ENCODE measurements at places on chromosomes 6 and 20.

DNA sequence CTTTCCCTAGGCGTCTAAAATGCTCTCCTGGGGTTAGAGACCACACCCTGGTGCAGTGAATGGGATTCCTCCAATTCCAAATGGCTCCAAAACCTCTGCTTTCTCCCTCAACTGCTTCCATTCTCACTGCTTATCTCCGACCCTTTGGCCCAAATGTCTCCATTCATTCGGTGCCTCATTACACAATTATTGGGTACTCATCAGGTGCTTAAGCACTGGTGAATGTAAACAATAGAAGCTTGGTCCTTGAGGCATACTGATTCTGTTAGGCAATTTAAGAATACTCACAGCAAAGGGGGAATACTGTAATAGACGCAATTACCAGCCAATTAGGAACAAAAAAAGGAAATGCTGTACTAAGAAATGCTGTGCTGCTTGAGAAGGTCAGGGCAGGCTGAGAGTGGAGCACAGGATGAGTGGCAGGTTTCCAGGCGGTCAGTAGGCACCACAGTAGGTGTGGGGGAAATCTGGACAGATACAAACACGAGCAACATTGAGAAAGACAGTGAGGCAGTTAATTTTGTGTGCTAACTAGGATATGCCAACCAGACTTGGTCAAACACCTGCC is 23.0 kb downstream of the GMDS start:
- no peak for DNase-seq

- no peak for DNase-seq
Measured at GRCh38 chr6:122647765-122648164, 37.6 kb downstream of the PKIB start.

GRCh38 chr6:152305672-152306071 is 331.5 kb downstream of the SYNE1 start:
- DNase-seq, result no peak

DNA sequence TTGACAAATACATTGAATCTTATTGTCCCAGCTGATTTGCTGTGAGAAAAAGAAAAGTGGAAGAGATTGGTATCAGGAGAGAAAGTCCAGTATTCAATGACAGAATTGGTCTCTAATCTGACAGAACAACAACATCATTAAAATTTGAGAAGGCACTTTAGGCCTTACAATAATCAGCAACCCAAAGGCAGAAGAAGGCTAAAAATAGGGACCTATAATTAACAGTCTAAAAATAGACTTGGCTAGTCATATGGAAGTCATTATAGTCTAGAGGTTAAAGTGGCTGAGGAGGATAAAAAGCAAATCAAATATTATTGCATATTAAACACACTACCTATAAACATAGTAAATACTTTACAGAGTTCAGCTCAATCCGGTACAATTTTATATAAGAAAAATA is 393.6 kb upstream of the JAG1 start:
- DNase-seq, result no peak

DNA sequence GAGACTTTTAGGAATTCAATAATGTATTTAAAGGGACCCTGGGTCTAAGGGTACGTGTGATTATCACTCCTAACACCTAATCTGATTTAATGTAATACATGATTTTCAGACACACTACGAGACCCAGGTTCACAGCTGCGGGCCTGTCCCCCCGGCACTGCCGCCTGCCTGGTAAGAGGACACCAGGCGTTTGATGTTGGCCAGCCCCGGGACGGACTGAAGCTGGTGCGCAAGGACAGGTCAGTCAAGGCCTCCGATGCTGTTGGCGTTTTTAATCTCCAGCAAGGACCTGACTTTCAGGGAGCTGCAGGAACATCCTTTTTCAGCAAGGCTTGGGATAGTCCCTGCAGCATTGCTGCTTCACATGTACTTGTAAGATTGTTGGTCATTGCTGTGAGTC is 58.2 kb downstream of the IGF2R start:
- no peak for DNase-seq

- no peak for DNase-seq
Measured at GRCh38 chr6:1597924-1598323, 11.8 kb upstream of the FOXC1 start.

- no peak for DNase-seq
Measured at GRCh38 chr20:51380401-51381385, 161.8 kb downstream of the NFATC2 start.

GRCh38 chr6:107764684-107765460 is 59.2 kb downstream of the SCML4 start:
- no peak for DNase-seq

DNA sequence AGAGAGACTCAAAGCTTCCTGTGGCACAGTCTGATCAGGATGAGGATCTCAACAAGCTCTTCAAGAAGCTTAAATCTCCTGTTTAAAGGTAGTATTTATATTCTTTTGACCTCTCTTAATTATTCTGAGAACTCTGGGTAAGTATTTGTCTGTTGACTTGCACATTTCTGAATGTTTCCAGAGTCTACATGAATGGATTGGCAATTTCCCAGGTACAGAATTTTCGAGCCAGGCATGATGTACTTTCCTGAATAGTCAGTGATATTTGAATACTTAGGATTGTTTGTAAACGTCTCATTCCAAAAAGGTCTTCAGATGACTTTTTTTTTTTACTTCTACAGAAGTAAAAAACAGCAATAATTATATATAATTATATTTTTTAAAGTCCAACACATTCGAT is 293.4 kb downstream of the TBC1D32 start:
- no peak for DNase-seq

GRCh38 chr6:100304575-100304974 is 160.1 kb downstream of the SIM1 start:
- DNase-seq, result no peak

- DNase-seq, result no peak
Measured at GRCh38 chr6:25732468-25733198, 21.9 kb upstream of the SLC17A4 start.

GRCh38 chr6:5478380-5478779 is 217.1 kb downstream of the FARS2 start:
- no peak for DNase-seq

- no peak for DNase-seq
Measured at GRCh38 chr20:37378785-37379598, 33.1 kb downstream of the SRC start.

DNA sequence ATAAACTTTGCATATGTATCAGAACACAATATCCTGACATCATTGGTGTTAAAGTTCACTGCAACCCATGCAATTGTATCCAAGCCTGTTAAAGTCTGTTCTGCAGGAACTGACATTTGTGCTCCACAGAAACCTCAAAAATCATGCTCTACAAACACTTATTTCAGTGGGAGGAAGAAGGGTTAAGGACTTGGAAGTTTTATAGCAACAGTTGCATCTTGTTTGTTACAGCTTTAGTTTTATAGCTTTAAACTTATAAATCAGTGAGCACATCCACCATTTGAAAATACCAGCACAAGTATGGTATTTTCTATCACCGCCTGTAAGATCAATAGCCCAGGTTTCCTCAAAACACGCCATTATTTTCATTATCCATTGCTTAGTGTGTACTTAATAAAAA is 884 bp downstream of the ECT2L start:
- DNase-seq, result no peak

- no peak for DNase-seq
Measured at GRCh38 chr6:36858407-36858981, 16.1 kb downstream of the PPIL1 start.

GRCh38 chr6:57265755-57266221 is 43.7 kb upstream of the RAB23 start:
- no peak for DNase-seq

DNA sequence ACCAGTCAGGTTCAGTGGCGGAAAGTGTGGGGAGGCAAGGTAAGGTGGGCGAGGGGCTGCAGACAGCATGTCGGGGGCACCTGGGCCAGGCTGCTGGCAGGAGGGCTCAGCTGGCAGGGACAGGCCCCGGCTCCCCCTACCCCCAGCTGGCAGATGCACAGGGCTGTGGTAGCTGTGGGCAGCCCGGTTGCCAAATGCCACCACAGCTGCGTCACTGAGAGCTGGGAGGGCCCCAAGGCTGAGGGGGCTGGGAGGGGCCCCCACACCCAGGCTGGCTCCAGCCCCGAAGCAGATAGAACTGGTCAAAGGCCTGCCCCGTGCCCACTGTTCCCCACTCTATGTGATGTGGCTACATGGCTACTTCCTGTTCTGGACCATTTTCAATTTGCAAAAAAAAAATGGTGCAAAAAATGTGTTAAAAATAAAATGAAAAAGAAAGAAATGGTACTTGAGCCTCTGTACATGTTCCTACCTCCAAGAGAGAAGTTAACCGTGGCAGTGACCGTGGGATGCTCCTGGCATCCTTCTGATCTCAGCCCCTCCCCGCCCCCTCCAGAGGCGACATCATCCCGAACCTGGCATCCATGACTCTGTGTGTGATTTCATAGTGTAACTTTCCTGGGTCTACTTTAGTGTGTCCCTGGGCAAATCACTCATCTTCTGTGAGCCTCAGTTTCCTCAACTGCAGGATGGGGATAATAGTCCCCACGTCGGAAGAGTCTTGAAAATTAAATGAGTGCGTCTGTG is 64.4 kb downstream of the UBE2V1 start:
- no peak for DNase-seq

- DNase-seq, result peak; percentile 90
Measured at GRCh38 chr6:32969685-32970412, 1.5 kb downstream of the BRD2 start.

GRCh38 chr6:9116026-9116425 is 680.7 kb upstream of the SLC35B3 start:
- DNase-seq, result no peak

DNA sequence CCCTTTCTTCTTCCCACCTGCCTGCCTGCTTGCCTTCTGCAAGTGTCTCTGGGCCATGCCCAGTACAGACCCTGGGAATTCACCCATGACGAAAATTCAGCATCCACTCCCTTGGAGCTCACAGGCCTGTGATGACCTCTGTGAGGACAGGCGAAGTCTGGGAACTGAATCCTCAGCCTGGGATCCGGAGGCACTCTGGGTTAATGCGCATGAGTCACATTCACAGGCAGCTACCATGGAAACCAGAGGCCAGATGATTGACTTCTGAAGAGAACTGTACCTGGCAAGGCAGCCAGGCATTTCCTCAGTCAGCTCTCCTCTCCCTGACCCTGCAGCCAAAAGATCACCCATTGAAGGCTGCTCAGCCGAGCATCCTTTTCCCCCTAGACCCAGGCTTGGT is 41.0 kb downstream of the SLC9A8 start:
- peak; percentile 5 for DNase-seq

GRCh38 chr20:13858439-13858838 is 73.6 kb downstream of the NDUFAF5 start:
- DNase-seq, result no peak

DNA sequence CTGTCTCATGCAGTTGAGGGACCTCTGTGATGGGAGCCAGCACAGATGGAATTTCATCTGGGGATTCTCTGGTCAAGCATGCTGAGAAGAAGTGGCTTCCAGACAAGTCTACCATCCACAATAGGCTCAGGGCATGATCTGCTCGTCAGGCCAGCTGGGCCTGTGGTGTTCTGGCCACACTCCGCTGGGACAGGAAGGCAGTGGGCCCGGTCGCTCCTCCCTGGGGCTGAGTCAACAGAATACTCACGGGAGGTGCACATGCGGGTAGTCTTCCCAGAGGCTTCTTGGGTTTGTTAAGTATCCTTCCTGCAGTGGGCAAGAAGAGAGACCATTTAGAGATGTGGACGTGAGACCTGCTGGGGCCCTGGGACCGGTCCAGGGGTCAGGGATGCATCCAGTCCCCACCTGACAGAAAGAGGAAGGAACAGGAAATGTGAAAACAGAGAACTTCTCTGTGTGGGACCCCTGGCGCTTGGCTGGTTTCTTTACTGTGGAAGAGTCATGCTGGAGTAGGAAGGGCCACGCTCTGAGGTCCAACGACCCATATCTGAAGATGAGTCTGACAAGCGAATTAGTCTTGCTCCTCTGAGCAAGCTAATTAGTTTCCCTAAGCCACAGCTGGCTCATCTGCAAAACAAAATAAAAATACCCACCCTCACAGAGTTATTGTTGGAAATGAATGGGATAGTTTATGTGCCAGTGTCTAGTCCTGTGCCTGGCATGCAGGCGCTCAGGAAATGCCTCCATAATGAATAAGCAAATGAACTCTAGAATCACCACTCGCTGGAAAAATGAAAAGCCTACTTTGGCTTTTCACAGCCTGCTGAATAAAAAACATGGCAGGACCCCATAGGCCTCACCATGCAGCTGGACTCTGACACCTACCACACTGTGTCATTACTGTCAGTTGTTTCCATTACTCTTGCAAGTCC is 67.3 kb downstream of the TRAM2 start:
- no peak for DNase-seq

DNA sequence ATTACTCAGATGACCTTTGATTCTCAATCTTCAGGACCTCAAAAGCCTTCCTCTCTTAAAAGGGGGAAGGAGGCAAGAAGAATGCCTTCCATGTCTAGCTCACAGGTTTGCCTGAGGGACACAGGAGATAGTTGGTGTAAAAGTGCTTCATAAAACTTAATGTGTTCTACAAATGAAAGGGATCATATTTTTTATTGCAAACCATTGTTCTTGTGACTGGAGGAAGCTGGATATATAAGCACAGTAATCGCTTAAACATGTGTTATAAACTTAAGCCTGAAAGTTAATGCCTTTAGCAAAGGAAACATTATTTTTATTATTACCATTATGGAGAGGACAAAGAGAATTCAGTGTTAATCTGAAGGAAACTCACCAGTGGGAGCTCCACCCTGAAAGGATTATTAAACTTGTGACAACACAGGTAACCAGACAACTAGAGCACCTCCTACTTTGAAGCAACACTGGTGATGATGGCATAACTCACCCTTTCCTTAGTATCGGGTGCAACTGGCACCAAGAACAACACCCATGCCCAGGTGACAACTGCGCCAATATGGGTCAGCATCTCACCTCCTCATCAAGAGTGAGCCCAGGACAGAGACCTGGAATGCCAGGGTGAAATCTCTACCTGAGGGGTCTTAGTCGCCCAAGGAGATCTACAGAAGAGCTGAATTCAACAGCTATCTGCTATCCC is 288.7 kb upstream of the PRDM1 start:
- no peak for DNase-seq

GRCh38 chr20:30815577-30816181 is 441.8 kb upstream of the DEFB115 start:
- no peak for DNase-seq

DNA sequence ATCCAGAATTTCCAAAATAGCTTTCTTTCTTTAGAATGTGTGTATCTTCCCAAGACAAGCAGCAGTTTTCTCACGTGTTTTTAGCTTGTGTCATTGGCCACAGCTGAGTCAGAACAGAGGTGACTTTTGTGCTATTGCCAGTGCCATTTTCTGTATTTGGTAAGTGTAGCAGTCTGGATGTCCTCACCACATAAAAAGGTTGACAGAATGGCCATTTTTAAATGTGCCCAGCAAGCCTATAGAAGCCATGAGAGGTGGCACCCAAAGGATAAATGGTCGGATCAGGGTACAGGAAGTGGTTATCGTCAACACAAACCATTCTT is 269.5 kb upstream of the HSF2 start:
- no peak for DNase-seq

DNA sequence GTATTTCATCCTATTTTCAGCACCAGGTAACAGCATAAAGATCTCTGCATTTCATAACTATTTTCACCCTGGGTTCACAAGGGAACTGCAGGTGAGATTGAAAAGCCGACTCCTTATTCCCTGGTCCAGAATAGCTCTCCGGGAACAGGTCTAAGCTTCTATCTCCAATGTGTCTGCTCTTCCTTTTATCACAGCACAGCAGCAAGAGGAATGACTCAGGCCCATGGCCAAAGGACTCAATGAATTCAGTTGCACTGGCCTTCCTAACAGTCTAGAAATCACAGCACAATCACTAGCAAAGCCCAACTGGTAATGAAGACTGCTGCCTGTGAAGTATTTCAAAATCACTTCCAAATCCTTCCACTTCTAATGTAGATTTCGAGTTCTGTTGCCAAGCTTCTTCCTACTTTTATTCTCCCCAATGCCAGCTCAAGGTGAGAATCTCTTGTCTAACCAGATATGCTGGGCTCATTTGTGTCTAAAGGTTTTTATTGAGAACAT is 30.7 kb downstream of the HMGN3 start:
- DNase-seq, result no peak
